Upper lobe of right lung (tissue), 1 donor: ENCODE measurements at places on chromosomes 2 and 18.

- no peak for DNase-seq
Measured at GRCh38 chr2:22817197-22817596, 567.8 kb upstream of the KLHL29 start.

GRCh38 chr18:31104444-31104843, 2.2 kb upstream of the DSC2 start:
- no peak for DNase-seq

GRCh38 chr18:59423259-59423658, 64.2 kb upstream of the LMAN1 start:
- no peak for DNase-seq

GRCh38 chr2:220847589-220847988, 724.5 kb downstream of the EPHA4 start:
- no peak for DNase-seq

DNA sequence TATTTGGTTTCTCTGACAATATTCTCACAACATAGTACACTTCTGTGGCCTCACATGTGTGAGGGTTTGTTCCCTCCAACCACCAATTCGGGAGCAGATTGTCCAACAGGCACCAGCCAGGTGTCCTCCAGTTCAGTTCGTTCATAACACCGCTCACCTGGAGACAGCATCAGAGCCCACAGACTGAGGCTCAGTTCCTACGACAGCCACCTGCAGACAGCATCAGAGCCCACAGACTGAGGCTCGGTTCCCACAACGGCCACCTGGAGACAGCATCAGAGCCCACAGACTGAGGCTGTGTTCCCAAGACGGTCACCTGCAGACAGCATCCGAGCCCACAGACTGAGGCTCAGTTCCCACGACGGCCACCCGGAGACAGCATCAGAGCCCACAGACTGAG, 58.2 kb upstream of the SNTG2 start:
- no peak for DNase-seq

- DNase-seq, result no peak
Measured at GRCh38 chr2:108111936-108112335, 125.6 kb downstream of the SLC5A7 start.

- peak; percentile 35 for DNase-seq
Measured at GRCh38 chr2:128772671-128773070, 454.0 kb upstream of the HS6ST1 start.

DNA sequence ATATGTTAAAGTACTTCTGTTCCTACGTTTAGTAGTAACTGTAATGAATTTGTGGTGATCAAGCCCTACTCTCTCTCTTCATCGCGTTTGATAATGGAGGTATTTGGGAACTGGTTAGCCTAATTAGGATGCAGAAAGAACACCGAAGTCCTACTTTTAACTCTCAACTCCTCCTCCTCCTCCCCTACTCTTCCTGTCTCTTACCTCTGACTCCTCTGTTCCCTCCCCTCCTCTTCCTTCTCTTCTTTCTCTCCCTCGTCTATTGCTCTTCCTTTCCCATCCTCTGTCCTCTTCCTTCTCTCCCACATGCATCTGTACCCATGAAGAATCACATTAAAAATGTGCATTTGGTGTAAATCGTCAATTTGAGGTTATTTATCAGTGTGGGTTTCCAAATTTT, 57.8 kb downstream of the RMDN2 start:
- DNase-seq, result no peak

- DNase-seq, result no peak
Measured at GRCh38 chr2:10885094-10885860, 26.5 kb upstream of the KCNF1 start.

DNA sequence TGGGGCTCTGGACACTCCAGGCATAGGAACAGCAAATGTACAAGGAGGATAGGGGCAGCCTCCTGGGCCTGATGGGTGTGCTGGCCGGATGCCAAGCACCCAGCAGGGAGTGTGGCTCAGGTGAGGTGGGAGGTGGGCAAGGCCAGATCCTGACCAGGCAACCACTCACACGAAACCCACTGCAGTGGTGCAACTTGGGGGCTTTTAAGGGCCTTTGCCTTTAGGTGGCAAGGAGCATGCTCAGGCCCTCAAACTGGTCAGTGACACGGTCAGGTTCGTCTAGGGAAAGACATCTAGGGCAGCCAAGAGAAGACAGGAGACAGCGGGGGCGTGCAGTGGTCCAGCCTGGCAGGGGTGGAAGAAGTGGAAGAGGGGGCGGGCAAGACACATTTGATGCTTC, 18.4 kb upstream of the TEX51 start:
- peak; percentile 39 for DNase-seq

DNA sequence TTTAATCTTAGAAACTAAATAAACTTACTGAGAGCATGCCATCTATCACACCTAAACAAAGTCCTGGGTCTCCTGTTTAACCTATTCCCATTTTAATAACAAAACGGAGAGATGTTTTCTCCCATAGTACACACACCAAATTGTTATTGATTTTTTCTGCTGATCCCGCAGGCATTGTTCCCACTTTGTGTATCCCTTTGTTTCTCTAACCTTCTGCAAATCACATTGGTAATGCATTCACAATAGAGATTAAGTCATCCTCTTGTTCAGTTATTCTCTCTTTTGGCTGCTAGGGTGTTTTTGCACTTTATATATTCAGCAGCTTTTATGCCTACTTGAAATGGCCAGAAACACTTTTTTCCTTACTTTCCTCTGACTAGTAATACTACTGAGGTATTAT, 1071.9 kb upstream of the CDH2 start:
- DNase-seq, result no peak

DNA sequence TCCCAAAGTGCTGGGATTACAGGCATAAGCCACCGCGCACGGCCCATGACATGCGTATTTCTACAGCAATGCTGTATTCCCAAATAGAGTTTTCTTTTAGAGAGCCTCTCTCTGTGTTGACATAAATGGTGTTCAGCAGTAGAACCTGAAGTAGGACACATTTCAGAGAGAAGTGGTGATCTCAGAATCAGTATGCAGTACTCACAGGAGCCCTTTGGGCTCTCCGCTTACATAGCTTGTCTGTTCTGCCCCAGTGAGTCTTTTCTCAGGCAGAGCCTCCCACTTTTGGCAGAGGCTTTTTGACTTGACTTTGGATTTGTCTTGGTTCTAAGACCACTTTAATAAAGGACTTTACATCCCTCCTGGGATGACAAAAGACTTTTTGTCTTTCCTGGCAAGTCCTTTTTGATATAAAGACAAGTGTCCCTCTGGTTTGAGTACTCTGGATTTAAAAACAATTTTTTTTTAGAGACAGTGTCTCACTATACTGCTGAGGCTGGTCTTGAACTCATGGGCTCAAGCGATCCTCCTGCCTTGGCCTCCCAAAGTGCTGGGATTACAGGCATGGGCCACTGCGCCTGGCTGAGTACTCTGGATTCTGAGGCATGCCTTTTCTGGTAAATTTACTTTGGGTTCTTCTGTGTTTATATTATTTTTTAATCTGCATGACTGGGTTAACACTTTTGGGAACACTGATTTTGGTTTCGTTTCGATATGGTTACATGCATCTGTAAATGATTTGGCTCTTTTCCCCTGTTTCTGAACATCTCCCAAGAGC, 113.3 kb downstream of the SMAD2 start:
- no peak for DNase-seq

GRCh38 chr18:45978084-45978483, 11.0 kb upstream of the EPG5 start:
- DNase-seq, result no peak

DNA sequence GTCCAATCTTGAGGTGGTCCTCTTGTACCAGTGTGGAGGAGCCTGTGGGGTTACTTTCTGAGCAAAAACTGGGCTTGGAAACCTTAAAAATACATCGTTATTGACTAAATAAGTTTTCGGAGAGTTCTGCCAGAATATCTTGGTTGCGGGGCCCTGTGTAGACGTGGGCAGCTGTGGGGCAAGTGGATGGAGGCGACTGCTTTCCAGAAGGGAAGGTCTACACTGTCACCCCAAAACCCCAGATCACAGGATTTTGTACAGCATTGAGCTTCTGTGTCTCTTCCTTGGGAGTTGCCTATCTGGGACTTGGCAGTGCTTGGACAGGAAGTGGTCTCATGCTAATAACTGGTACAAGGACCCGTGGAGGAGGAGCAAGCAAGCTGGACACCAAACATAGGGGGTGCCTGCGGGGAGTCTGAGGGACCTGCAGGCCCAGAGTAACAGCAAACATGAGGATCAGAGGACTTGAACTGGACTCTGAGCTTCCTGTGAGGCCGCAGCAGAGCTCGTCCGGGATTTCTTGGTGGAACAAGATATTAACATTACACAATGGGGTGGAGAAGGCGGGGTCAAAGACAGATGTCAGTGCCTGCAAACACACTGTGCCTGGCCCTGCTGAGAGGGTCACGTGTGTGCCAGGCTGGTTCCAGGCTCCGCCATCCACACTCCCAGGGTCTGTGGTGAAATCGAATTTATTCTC, 48.0 kb upstream of the CTLA4 start:
- DNase-seq, result no peak

DNA sequence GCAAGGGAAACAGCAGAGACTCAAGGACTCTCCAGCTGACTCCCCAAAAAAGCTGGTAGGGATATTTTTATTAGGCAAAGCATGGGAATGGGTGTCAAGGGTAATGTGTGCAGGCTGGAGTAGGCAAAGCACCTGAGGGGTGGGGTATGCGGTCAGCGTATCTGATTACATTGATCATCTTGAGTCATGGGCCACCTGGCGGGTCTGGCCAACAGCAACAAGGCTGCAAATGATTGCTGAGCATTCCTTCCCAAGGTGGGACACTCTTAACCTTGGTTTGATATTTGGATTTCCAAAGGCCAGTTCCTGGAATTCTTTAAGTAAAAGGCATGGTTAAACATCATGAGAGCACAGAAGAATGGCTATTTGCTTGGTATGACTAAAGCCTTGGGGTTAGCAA, 32.6 kb upstream of the CCBE1 start:
- no peak for DNase-seq

- DNase-seq, result no peak
Measured at GRCh38 chr2:167890739-167891138, 356.7 kb downstream of the STK39 start.

- DNase-seq, result no peak
Measured at GRCh38 chr2:174325373-174326160, 9.2 kb upstream of the SP9 start.

GRCh38 chr2:8719528-8719927, 37.7 kb downstream of the ID2 start:
- no peak for DNase-seq

DNA sequence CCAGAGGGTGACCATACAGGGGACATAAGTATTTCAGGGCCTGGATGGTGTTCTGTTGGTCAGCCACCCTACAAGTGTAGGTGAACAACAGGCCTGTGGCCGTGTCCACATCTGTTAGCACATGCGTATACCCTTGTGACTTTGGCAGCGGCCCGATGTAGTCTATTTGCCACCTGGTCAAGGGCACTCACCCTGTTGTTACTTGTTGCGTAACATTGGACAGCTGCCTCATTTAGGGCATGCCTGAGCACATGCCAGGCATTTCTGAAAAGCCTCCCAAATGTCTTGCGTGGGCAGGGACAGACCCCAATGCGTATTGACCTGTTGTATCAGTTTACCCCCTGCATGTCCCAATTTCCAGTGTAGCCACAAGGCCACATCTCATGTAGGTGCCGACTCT, 235.0 kb downstream of the MBD5 start:
- peak; percentile 83 for DNase-seq

- no peak for DNase-seq
Measured at GRCh38 chr2:138333121-138333520, 168.4 kb upstream of the SPOPL start.

DNA sequence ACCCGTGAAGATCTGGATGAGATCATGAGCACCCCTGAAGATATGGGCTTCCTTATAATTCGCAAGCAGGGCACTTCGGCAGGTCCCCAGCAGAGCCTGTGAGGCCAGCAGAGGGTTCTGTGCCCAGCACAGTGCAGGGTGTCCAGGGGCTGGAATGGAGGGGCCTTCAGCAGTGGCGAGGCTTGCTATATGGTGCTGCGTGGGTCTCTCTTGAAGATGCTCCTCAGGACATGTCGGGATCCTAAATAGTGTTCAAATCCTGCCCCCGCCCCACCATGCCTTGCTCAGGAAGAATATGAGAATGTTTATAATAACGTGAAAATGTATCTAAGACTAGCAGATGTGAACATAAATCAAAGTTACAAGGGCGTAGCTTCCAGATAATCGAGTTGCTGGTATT, 60.3 kb upstream of the RBM44 start:
- DNase-seq, result no peak

DNA sequence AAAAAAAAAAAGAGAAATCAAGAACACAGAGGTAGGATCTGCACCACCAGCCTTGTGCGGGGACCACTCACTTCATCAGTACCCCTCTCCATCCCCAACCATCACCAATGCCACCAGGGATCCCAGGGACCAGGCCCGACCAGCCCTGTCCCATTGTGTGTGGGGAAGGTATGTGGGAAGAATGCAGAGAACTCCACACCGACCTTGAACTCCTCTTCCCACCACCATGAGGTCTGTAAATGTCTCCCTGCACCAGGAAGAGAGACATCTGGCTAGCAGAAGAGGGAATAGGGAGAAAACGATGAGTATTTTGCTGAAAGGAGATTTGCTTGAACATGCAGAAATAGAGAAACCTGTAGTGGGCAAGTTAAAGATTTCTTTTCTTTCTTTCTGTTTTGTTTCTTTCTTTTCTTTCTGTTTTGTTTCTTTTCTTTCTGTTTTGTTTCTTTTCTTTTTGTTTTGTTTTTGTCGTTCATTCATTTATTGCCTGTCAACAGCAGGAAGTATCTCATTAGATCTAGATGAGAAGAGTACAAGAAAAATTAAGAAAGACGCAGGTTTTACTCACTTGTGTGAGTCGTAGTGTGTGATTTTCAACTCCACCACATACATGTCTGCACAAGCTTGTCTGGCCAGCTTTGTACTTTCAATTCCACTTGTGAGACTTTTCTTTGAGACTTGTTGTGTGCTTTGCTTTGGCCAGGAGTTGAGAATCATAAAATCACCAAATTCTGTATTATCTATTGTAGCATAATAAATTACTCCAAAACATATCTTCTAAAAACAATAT, 179.8 kb upstream of the HAAO start:
- peak; percentile 32 for DNase-seq

DNA sequence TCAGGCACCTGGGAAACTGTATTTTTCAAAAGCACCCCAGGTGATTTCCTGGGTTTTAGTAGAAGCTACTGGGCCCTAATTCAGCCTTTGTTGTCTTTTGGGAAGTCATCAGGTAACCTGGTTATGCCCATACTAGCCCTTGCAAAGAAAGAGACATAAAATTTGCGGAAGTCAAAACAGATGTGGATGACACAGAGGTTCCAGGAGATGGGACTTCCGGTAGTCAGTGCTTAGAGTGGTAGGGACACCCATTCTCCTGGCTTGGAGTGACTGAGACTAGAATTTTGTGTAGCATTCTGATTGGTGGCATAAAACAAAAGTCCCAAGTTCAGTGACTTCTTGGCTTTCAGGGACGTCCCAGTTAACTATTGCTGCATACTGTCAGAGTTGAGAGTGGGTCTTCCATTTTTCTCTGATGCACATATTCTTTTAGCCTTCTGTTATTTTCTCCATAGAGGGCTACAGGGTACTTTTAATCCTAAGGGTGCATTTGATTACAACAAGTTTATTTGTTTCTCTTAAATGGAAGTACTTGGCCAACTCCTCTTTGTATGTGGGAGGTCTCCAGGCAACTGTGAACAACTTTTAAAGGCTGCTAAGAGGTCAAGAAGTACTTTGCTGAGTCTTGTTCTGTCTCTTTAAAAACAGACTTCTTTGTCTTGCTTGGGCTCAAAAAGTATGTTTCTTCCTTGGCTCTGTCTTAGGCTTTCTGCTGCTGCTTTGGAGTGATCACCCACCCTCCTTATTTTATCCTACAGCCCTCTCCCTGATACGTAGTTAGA, 8.8 kb downstream of the NAB1 start:
- no peak for DNase-seq

- no peak for DNase-seq
Measured at GRCh38 chr2:209642146-209642820, 129.3 kb upstream of the UNC80 start.
